ENCODE measurements at places on chromosomes 7 and 10.

DNA sequence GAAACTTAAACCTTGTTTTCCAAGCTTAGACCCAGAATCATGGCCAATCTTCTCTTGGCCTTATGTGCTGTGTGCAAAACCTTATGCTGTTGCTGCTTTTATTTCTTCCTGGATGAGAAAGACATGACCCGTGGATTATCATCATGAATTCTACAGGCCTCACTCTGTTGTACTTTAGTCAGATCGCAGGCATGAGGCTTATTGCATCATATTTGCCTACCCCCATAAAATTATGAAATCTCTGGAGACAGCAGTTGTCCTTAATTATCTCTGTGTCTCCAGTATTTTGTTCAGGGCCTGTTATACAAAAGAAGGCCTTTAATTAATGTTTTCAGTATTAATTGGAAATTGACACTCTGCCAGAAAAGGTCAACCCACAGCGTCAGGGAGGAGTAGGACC lies 71.6 kb downstream of the PLCE1 start:
- no peak for DNase-seq

- DNase-seq = no peak
Measured at GRCh38 chr10:109953766-109954165, 30.5 kb upstream of the XPNPEP1 start.

DNA sequence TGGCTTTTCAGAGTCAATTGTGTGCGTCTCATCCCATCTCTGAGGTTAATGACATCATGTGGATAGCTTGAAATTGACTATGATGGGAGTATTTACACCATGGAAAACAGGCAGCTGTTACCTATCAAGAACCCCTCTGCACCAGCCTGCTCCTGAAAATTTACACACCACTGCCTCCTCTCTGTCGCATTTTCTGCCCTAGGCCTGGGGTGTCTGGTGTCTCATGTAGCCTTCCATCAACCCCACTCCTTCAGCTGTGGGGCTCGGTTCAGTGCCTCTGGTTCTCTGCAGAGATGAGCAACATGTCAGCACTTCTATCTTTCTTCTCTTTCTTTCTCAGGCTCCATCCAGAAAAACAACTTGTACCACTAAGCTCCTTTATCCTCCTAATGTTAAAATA lies 600.5 kb downstream of the TYW1 start:
- DNase-seq = peak; percentile 17

GRCh38 chr7:142942746-142943145 lies 3.5 kb downstream of the LLCFC1 start:
- no peak for DNase-seq

DNA sequence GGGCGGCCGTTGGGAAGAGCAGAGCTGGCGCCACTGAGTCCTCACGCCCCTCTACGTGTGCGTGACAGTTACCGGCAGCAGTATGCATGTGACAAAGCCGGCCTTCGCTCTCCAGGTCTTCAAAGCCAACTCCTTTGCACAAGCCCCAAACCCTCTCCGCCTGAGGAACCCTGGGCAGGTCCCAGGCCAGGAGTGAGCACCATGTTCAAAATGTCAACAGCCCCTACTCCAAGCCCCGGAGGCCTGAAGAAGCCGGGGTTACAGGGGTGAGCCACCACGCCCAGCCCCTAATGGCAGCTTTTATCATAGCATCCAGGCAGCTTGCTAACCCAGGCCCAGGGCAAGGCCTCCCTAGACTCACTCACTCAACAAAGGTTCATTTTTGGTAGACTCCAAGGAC lies 70.8 kb downstream of the OAT start:
- peak; percentile 29 for DNase-seq

GRCh38 chr10:6062101-6062771 lies at the start of gene IL2RA:
Gene IL2RA, minus strand, starts transcription at chr10:6062367. Its CDS starts 216 bp downstream, at chr10:6062151.
- DNase-seq = peak; percentile 55

DNA sequence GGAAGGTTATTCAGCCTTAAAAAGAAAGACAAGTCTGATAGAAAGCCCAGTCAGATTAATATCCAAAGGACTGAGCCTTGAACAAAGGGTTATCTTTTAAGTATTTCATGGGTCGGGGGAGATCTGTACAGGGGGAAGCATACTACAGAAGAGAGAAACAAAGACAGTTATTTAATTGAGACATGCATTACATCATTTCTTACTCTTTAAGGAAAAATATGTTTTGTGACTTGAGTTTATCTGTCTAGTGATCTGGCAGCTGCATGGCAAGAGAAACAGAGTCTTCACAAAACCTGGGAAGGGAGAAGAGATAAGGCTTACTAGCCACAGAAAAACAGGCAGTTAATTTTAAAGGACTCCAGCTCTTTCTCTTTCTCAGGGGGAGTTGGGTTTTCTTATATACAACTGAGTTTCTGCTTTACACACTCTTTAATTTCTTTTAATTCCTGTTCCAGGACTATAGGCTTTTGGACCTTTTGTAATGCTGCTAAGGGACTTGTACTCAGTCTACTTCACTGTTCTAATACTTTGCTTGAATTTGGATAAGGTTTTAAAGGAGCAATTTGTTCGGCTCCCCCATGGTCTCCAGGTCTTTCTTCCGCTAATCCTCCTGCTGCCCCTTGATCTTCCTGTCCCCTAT lies 20.9 kb upstream of the CYP3A43 start:
- no peak for DNase-seq

GRCh38 chr7:129225206-129225930 lies 538 bp downstream of the AHCYL2 start:
- no peak for DNase-seq

DNA sequence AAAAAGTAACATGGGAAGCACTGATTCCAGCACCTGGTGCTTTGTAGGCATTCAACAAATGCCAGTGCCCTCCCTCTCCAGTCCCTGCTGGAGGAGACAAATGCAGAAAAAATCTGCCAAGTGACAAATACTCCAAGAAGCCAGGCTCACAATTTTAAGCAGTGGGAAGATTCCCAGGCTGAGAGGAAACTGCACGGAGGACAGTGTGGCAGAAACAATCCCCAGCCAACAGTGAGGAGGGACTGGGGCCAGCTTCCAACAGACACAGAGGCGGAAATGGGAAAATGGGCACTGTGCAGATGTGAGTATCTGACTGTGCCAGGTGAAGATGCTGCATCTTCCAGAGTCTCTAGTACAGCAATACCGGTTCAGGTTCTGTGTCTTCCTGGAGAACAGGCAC lies 106.3 kb downstream of the SLIT1 start:
- no peak for DNase-seq

- DNase-seq = no peak
Measured at GRCh38 chr10:44195112-44196007, 189.5 kb downstream of the CXCL12 start.

GRCh38 chr10:13978533-13979115 lies 352.1 kb downstream of the FRMD4A start:
- DNase-seq = no peak

DNA sequence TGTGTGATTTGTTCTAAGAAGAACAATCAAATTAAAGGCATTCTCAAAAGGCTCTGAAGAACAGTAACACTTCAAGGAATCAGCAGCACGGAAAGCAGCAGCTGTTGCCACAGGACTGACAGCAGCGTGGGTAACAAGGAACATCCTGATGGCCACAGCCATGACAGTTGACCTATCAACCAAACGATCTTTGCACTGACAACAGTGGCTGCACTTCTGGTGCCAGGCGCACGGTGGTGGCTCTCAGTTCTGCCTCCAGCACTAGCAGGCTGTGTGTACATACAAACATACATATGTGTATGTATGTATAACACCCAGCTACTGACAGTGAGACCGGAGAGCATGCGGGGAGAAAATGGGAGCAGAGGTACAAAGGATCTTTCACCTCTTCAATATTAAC lies 114.1 kb downstream of the ZFAND4 start:
- no peak for DNase-seq

- DNase-seq = no peak
Measured at GRCh38 chr10:60096761-60097513, 190.6 kb upstream of the CCDC6 start.

DNA sequence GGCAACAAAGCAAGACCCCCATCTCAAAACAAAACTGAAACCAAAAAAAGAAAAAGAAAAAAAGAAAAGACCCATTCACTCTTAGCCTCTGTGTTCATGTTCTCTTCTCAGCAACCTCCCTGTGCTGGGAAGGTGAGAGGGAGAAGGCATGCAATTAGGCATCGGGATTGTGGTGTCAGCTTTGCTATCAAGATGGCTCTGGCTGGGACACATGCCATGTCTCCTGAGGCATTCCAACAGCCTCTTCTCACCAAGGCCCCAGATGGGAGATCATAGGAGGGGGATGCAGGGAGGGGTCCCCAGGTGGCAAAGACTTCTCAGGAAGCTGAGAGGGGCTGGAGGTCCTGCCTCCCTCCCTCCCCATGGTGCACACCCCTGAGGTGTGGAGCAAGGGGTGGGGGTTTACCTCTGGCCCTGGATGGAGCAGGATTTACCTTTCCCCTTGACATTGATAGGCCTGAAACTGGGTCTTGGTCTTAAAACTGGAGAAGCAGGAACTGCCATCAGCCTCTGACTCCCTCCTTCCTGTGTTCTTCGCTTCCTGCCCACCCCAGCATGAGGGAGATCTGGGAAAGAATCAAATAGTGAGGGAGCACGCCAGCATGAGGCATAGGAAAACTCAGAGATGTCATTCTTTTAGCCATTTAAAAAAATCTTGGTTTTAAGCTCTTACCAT lies 96.2 kb upstream of the DUSP5 start:
- DNase-seq = no peak

- DNase-seq = no peak
Measured at GRCh38 chr7:31695859-31696614, 9.0 kb downstream of the PPP1R17 start.
